ENCODE measurements at places on chromosomes 3 and 15. TPM values are rescaled to one million over a fixed set of nuclear protein-coding genes. Genes with fewer than 3 reads are reported as not detected.

The RARB gene
- total RNA-seq = 0.99 TPM

The B3GALNT1 gene
- total RNA-seq = 22.0 TPM

The GANC gene
- 54.8 TPM for total RNA-seq

The SKOR1 gene
- total RNA-seq = 1.1 TPM

The ZNF80 gene
- total RNA-seq = 0.74 TPM

The MST1R gene
- 7.6 TPM for total RNA-seq

The IL12A gene
- total RNA-seq = 0.56 TPM

The TMED3 gene
- total RNA-seq = 127 TPM

The CLRN1 gene
- 0.43 TPM for total RNA-seq

The ATP10A gene
- total RNA-seq = 22.8 TPM

The GOLGA8J gene
- total RNA-seq = 5.1 TPM

DNA sequence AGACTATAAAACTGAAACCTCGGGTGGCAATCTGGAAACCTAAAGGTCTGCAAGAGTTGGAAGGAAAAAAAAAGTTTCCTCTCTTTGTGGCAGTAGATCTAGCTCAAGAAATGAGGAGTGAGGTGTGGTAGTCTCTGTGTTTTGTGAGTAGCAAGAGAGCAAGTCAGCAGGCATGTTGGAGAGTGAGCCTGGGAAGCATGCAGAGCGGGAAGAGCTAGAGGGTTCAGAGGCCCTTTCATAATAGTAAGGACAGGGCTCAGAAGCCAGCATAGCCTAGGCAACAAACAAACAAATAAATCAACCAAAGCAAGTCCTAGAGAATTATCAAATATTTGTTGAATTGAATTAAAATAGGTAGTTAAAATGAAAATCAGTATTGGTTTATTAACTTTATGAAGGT, 189.7 kb upstream of the CBLB start:
- H3K27ac ChIP-seq = no peak overlapping the region
- no peak overlapping the region for H3K4me3 ChIP-seq
- no peaks in the 10 kb centered on the region for H3K27me3 ChIP-seq
- DNase-seq = no peak

DNA sequence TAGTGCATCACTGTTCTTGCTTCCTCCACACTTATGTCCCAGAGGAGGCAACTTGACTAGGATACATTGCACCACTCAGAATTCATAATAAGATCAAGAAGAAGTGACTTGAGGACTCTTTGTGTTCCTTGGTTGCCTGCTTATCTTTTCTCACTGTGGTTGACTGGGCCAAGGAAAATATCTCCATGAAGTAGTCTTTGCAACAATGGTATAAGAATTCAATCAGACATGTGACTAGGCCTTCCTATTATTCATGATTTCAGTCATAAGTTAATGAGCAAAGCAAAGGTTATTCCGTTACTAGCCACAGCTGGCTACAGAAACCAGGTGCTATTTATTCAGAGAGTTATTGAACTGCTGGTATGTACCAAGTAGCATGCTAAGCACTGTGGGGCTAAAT, 359.3 kb downstream of the RORA start:
- no peaks in the 10 kb centered on the region for H3K27me3 ChIP-seq
- peaks cover 4% of the 10 kb centered on the region for H3K4me1 ChIP-seq
- no peak overlapping the region for H3K4me3 ChIP-seq
- no peaks in the 10 kb centered on the region for H3K36me3 ChIP-seq

DNA sequence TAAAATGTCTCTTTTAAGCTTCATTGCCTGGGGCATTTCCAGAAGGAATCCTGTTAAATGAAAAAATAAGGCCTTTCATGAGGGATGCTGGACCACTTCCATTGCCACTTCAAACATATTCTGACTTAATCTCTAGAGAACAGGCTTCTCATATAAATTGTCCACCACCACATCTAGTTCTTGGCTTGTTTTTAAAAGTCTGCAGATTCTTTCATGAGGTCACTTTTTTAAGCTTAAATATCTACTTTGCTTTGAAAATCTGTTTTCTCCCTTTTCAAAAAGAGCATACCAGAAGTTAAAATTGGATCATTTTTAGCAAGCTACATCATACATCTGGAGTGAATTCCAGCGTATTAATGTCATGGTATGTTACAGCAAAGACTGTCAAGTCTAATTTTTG, 131.6 kb downstream of the C3orf70 start:
- H3K36me3 ChIP-seq = no peaks in the 10 kb centered on the region
- no peak for DNase-seq
- no peak overlapping the region for H3K27ac ChIP-seq
- no peaks in the 10 kb centered on the region for H3K4me1 ChIP-seq
- H3K4me3 ChIP-seq = no peak overlapping the region
- no peaks in the 10 kb centered on the region for H3K27me3 ChIP-seq

DNA sequence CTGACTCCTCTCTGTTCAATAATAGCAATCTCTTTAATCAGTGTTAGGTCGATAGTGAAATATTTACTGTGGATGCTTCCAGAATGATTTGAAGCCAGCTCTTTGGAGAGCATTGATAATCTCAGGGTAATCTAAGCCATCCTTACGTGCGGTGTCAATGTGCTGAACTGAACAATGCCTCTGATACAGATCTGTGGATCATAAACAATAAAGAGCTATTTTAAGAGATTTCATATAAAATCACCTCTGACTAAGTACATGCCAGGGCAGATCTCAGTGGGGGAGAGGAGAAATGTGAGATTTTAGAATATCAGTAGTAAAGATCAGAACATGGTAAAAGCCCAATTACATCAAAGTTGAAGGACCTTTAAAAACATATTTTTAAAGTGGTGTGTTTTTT, 319.3 kb upstream of the GBE1 start:
- H3K27me3 ChIP-seq = no peaks in the 10 kb centered on the region
- H3K4me3 ChIP-seq = no peak overlapping the region
- H3K4me1 ChIP-seq = no peaks in the 10 kb centered on the region

DNA sequence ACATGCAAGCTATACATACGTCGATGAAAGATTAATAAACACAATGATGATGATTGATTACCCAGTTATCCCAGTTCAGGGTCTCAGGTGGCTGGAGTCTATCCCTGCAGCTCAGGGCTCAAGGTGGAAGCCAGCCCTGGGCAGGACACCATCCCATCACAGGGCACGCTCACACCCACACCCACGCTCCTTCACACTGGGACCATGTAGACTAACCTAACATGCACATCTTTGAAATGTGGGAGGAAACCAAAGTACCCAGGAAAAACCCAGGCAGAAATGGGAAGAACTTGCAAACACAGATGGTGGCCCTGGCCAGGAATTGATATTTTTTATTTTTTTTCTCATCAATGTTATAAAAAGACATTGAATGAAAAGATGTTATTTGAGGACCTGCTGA, 151.4 kb upstream of the MCTP2 start:
- H3K36me3 ChIP-seq = no peaks in the 10 kb centered on the region
- no peaks in the 10 kb centered on the region for H3K27me3 ChIP-seq

DNA sequence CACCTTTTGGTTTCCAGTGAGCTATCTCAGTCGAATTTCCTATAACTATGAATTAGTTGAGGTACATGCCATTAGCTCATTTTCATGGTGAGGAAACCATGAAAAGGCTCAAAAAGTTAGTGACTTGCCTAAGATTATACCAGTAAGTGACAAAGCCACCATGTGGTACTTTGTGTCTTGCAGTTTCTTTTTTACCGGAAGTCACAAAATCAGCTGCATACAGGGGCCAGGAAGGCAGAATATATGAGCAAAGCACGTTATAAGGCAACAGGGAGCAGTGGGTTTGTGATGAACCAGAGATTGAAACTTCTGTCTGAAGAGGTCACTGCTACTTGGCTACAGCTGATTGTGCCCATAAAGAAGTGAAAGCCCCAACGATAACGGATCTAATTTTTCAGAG, 50.3 kb downstream of the CMTM8 start:
- no peaks in the 10 kb centered on the region for H3K27me3 ChIP-seq
- H3K36me3 ChIP-seq = no peaks in the 10 kb centered on the region
- no peak overlapping the region for H3K27ac ChIP-seq

DNA sequence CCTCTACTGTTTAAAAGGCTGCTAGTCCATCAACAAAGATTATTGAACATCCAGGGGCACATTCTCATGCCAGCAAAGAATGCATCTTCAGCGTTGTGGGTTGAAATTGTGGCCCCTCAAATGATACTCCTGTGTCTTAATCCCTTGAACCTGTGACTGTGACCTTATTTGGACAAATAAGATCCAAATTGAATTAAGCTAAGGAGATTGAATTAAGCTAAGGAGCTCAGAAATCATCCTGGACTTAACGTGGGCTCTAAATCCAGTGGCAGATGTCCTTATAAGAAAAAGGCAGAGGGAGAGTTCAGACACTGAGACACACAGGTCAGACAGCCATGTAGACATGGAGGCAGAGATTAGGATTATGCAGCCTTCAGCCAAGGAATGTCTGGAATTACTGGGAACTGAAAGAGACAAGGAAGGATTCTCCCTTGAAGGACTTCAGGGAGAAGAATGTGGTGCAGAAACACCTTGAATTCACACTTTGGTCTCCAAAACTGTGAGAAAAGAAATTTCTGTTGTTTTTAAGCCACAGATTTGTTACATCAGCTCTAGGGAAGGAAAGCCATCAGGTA, 57.3 kb upstream of the SLC24A5 start:
- H3K27ac ChIP-seq = no peak overlapping the region
- H3K4me3 ChIP-seq = no peak overlapping the region
- no peaks in the 10 kb centered on the region for H3K36me3 ChIP-seq

- no peaks in the 10 kb centered on the region for H3K4me1 ChIP-seq
- H3K27me3 ChIP-seq = no peaks in the 10 kb centered on the region
- DNase-seq = no peak
- H3K27ac ChIP-seq = no peak overlapping the region
- H3K36me3 ChIP-seq = no peaks in the 10 kb centered on the region
Observed at GRCh38 chr3:131821191-131821762, 213.5 kb downstream of the CPNE4 start.

- no peak overlapping the region for H3K27ac ChIP-seq
- no peaks in the 10 kb centered on the region for H3K27me3 ChIP-seq
- no peak for DNase-seq
- H3K4me1 ChIP-seq = no peaks in the 10 kb centered on the region
Observed at GRCh38 chr3:193509103-193509965, 45.4 kb downstream of the ATP13A4 start.

- H3K27ac ChIP-seq = no peak overlapping the region
- no peaks in the 10 kb centered on the region for H3K36me3 ChIP-seq
- no peaks in the 10 kb centered on the region for H3K4me1 ChIP-seq
- DNase-seq = no peak
Observed at GRCh38 chr3:181565416-181565815, 146.3 kb upstream of the SOX2 start.

GRCh38 chr3:97711654-97712053, 52.9 kb upstream of the ARL6 start:
- H3K4me3 ChIP-seq = no peak overlapping the region
- H3K27me3 ChIP-seq = no peaks in the 10 kb centered on the region
- no peaks in the 10 kb centered on the region for H3K36me3 ChIP-seq
- H3K4me1 ChIP-seq = no peaks in the 10 kb centered on the region
- H3K27ac ChIP-seq = no peak overlapping the region

- no peak for DNase-seq
- no peaks in the 10 kb centered on the region for H3K27me3 ChIP-seq
- no peak overlapping the region for H3K4me3 ChIP-seq
- no peaks in the 10 kb centered on the region for H3K36me3 ChIP-seq
- H3K4me1 ChIP-seq = peaks cover 16% of the 10 kb centered on the region
- H3K27ac ChIP-seq = no peak overlapping the region
Observed at GRCh38 chr3:51977446-51978142, 2.7 kb downstream of the ABHD14A start.

DNA sequence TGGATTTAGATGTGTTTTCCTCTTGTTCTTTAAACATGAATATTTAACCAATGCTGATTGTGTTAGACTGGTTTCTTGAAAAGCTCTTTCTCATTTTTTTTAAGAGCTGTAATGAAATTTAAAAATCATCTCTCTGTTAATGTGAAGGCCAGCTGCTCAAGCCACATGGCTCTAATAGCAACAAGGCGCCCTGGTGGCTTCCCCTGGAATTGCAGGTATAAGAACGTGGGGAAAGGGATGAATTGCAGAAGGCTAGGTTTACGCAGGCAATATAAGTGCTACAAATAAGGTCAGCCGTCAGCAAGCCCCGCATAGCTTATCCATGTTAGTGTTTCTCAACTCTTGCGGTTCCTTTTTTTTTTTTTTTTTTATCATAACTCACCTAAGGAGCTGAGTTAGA, 108.5 kb downstream of the SAMMSON start:
- H3K4me3 ChIP-seq = no peak overlapping the region
- no peaks in the 10 kb centered on the region for H3K4me1 ChIP-seq
- no peaks in the 10 kb centered on the region for H3K27me3 ChIP-seq
- DNase-seq = peak; percentile 66
- no peaks in the 10 kb centered on the region for H3K36me3 ChIP-seq

GRCh38 chr15:88513195-88513594, 33.3 kb downstream of the DET1 start:
- H3K4me3 ChIP-seq = no peak overlapping the region
- no peaks in the 10 kb centered on the region for H3K4me1 ChIP-seq
- no peaks in the 10 kb centered on the region for H3K36me3 ChIP-seq
- DNase-seq = no peak
- H3K27ac ChIP-seq = no peak overlapping the region
- H3K27me3 ChIP-seq = no peaks in the 10 kb centered on the region

DNA sequence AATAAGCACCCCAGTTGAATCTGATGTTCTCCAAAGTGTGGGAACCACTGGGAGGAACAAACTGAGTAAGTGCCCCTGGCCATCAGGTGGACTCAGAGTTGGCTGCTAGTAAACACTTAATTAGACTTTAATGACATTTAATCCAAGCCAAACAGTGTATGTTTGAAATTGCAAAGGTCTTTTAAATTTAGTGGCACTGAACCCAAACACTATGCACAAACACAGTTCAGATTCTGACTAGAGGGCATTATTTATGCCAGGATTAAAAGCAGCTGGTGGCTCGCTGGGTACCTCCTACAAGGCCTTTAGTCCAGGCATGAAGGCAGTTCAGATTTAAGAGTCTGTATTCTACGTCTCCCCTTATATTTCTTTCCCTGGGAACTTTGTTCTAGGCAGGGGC, 264.8 kb downstream of the CLSTN2 start:
- no peak overlapping the region for H3K4me3 ChIP-seq
- no peaks in the 10 kb centered on the region for H3K36me3 ChIP-seq
- no peaks in the 10 kb centered on the region for H3K4me1 ChIP-seq
- no peak overlapping the region for H3K27ac ChIP-seq

GRCh38 chr15:64858021-64858575, 16.4 kb downstream of the PLEKHO2 start:
- H3K4me3 ChIP-seq = no peak overlapping the region
- peak overlapping the region; percentile 86 for H3K27ac ChIP-seq
- no peaks in the 10 kb centered on the region for H3K27me3 ChIP-seq
- no peaks in the 10 kb centered on the region for H3K36me3 ChIP-seq
- no peak for DNase-seq
